Fibroblast of the aortic adventitia (primary cell): ENCODE measurements at places on chromosomes 3 and 15.
A peak's percentile ranks its signal among the peaks of the same experiment; 100 is the strongest.

- no peak for DNase-seq
These were observed 396.0 kb upstream of the C2CD4B start for GRCh38 chr15:62561059-62561519.

DNA sequence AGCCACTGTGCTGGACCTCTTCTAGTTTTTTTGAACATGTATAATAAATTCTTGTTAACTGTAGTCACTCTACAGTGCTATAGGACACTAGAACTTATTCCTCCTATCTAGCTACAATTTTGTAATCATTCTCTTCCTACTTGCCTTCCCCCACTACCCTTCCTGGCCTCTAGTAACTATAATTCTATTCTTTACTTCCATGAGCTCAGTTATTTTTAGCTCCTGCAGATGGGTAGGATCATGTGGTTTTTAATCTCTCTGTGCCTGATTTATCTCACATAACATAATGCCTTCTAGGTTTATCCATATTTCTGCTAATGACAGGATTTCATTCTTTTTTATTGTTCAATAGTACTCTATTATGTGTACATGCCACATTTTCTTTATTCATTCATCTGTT lies 113.2 kb upstream of the FGF7 start:
- DNase-seq = peak; percentile 43

DNA sequence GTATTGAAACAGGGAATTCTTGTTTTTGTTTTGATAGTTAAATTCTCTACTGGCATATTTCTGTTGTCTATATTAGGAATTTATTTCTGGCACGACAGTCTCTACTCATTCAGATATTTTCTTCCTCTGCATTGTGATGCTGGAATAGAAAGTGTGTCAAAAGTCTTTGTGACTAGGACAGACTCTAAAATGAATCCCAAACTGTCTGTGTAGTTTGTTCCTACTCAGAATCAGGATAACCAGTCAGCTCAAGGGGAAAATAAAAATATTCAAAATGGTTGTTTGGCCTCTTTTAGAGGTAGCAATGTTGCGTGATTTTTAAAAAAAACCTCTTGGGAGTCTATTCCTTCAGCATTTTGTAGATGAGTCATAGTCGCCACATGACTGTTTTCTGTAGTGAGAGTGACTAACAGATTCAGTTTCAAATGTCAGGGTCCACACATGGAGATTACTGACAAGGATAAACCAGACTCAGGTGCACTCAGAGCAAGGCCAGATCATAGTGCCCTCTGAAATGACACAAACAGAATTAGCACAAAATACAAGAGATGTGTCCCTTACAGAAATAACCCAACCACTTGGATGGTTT lies 13.1 kb downstream of the SLC7A14 start:
- peak; percentile 69 for DNase-seq

DNA sequence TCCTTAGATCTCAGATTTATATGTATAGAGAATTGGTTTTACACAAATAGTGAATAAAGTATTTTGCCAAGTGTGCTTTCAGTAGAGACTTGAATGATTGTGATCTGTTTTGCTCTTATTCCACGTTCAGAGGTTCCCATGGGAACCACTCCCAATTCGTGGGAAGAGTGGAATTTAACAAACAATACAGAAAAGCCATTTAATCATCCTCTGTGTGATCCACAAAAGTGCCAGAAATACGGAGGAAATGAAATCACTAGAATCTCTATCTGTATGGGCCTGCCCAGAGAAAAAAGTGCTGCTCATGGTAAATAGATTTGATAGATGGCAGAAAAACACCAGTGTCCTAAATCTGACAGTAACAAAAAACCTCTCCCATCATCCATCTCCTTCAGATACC lies 56.0 kb downstream of the CNTN4 start:
- peak; percentile 0 for DNase-seq

- no peak for DNase-seq
These were observed 49.9 kb downstream of the NMD3 start for GRCh38 chr3:161270991-161271390.

DNA sequence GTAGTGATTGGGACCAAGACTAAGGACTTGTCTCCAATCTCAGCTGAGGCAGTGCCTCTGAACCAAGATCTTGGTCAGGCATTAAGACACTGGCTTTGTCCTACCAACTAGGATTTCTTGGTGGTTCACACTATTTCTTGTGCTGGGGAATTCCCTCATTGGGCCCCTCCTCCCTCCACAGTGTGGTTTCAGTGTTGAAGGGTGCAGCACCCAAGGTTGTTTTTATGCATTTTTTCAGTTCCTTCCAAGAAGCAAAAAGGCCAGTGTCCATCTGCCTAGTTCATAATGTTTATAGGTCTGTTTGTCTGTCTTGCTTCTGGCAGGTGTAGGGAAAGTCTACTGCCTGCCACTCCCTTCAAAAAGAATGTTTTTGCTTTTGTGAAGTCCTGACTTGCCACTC lies 10.6 kb upstream of the ITPKA start:
- DNase-seq = no peak

DNA sequence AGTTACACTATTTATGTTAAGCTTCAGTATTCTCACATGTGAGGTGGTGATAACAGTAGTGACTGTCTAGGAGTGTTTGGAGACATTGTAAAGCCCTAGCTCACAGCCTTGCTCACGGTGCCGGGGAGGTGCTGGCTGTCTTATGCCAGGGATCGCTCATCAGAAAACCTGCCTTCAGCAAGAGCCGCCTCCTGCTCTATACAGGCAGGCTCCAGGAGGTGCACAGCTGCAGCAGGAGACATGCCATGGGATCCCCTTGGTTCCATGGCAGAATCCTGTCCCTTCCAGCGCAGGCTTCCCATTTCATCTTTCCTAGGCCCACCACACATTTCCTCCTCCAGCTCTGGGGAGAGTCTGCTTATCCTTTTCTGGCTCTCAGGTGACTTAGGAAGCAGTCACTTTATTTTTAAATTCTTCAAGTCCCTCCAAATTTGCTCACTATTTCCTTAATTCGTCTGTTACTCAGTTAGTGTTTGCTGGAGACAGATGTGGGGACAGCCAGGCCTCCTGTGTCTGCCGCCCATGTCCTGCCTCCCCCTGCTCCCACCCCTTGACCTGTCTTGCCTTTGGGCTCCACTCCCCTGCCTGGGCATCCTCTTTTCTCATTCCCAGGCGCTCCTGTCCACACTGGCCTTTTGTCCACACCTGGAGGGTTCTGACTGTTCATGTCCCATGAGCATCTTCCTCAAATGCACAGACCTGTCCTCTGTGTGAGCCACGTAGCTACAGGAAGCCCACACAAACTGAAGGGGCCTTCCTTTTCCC lies 31.7 kb downstream of the SLCO2A1 start:
- DNase-seq = no peak

- DNase-seq = no peak
These were observed 53.3 kb upstream of the CHMP2B start for GRCh38 chr3:87173776-87174175.

- no peak for DNase-seq
These were observed 29.6 kb upstream of the FNDC3B start for GRCh38 chr3:172009803-172010202.

GRCh38 chr3:184523825-184524615 lies 37.6 kb upstream of the EPHB3 start:
- DNase-seq = peak; percentile 64

- DNase-seq = no peak
These were observed 96.5 kb upstream of the DNAJC19 start for GRCh38 chr3:181086011-181086410.

DNA sequence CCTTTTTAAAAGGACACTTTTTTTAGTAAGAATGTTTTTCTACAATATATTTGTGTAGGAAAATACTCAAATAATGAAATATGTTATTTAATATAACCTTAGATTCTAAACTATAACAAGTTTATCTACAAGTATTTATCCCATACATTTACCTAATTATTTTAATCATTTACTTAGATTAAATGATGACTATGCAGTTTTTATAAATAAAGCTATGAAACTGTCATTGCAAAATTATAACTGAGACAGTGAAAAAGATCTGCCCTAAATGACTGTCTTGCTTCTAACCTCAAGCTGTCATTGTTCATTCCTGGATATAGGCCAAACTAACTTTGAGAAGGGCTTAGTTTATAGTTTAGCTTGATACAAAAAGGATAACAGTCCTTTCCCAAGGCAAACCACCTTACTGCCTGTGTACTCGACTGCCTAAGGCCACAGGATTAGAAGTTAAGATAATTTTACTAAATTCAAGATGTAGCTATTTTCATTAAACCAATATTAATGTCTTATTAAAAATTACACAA lies 84.1 kb downstream of the GLDN start:
- no peak for DNase-seq

- peak; percentile 43 for DNase-seq
These were observed 12.5 kb downstream of the ZPLD1 start for GRCh38 chr3:102447272-102447671.

GRCh38 chr3:41184394-41184793 lies 14.9 kb upstream of the CTNNB1 start:
- no peak for DNase-seq

- no peak for DNase-seq
These were observed 44.6 kb upstream of the SLC25A36 start for GRCh38 chr3:140896997-140897396.

DNA sequence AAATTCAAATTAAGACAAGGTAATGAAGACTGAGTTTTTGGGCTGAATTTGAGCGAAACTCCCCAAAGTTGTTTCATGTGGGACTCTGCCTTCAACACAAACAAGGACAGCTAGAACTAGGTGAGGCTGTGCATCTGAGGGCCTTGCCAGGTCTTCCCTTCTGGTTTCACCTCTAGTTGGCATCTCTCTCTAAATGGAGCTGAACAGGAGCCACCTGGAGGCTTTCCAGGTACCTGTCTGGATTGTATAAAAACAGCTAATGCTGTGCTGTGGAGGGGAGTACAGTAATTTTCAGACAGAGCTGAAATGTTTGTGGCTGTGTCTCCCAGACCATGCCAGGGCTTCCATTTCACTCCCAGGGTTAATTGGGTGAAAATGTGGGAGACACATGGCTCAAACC lies 27.1 kb downstream of the TRIM71 start:
- no peak for DNase-seq

GRCh38 chr15:87167706-87168105 lies 1088.0 kb downstream of the AGBL1 start:
- DNase-seq = no peak

- DNase-seq = no peak
These were observed 5.6 kb upstream of the TMEM62 start for GRCh38 chr15:43127752-43128151.

GRCh38 chr3:108106031-108106430 lies 15.2 kb upstream of the CD47 start:
- no peak for DNase-seq

GRCh38 chr3:59791774-59792308 lies 742.0 kb upstream of the CFAP20DC start:
- no peak for DNase-seq

DNA sequence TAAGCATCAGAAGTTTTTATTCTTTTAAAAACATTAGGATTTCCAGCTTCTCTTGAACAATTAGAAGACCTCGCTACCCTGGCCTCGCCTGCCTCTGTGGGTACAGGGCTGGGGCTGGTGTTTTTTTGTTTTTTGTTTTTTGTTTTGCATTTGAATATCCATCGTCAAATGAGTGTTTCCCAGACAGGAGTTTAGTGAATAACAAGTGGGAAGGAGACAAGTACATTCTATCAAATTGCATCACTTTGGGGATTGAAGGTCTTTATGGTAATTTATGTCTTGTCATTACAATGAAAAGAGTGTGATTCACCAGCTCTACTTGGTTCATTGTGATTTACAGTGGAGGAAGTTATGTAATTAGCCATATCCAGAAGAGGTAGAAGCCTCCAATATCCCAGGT lies 161.1 kb upstream of the UBE2E1 start:
- DNase-seq = no peak

DNA sequence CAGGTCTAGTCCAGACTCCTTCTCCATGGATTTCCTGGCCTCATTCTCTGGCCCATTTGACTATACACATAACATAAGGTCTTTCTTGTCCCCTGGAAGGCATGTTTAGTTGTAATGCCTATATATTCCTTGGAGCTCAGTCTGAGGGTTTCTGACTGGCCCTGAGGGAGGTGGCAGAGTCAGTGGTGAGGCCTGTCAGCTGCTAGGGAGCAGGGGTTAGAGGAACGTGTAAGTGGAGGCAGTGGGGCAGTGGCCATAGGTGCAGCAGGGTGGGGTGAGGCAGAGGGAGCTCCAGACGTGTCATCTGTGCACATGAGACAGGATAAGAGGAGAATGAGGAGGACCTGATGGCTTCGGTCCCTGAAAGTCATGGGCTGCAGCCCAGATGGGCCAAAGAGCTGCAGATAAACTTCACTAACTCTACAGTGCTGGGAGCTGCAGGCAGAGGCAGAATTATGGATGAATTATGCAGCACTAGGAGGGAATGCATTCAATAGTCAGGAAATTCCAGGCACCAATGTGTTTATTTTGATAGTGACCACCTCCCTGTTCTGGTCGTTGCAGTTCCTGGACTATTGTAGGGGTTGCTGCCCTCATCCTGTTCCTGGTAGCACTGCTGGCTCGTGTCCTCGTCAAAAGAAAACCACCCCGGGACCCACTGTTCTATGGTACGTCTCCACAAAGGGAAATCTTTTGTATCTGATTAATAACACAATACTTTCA lies 4.9 kb downstream of the TM6SF1 start:
- peak; percentile 86 for DNase-seq

DNA sequence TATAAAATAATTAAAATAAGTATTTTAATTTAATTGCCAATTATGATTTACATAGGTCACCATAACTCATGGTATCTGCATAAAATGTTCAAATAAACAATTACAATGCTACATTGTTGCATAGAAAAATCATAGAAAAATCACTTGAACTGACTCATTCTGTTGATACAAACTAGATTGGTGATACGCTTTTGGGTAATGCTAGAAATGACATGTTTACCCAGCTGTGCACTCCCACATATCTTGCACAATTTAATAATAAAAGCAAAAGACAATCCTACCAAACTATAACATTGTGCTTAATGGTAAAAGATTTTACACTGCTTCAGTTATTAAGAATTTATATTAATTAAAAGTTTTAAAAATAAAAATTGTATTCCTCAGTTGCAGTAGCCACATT lies 45.8 kb upstream of the FBXL22 start:
- peak; percentile 59 for DNase-seq

GRCh38 chr15:27842526-27842925 lies 256.6 kb downstream of the OCA2 start:
- DNase-seq = no peak

DNA sequence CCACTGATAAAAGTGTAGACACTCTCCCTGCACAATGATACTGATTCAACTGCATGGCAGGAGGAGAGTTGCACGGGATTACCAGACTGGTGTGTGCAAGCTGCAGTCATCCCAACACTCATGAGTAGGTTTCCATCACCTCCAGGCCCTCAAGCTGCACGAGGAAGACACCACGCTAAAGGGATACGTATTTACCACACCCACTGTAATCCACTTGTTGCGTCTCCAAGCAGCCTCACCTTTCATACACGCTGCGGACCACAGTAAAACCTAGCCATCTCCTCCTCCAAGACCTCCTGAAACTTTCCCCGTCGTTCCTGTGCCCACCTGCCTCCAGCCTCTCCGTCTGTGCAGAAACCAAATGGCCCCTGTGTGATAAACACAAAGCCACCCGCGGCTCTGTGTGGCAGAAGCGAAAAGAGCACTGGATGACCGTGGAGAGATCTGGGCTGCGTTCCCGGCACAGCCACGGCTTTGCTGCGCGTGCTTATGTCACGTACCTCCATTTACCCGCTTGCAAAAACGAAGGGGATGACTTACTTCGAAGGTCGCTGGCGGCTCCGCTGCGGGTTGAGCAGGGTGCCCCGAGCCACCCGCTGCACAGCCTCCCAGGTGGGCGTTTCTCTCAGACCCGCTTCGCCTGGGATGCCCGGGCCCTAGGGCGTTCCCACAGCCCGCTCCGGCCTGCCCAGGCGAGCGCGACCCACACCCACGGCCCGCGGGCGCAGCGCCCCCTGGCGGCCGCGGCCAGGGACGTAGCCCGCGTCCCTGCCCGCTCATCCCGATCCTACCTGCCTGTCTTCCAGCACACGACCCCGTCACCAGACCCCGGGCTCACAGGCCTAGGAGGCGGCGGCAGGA lies 643 bp downstream of the ABCC5 start:
- DNase-seq = peak; percentile 59
